Cerebellum (tissue), 4 donors: ENCODE measurements at places on chromosomes 6 and 20.

- DNase-seq = no peak
These were observed 12.8 kb upstream of the TPD52L1 start for GRCh38 chr6:125140808-125141207.

DNA sequence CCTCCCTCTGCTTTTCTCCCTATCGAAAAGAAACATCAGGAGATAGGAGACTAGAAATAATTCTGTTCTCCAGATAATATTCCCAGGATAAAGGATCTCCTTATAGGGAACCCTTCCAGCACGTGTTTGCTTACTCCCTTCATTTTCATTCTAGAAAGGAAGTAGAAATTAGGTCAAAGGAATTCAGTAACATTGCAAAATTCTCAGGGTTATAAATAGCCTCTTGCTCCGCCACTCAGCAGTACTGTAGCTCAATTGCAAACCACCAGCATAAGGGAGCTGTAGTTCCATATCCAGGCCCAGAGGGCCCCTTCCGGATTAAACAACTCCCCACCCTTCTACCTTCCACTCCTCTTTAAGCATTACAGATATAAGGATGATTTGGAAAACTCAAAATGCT, 6.2 kb downstream of the ELMO2 start:
- peak; percentile 57 for DNase-seq

GRCh38 chr6:2688401-2689064, 62.2 kb downstream of the MYLK4 start:
- no peak for DNase-seq

DNA sequence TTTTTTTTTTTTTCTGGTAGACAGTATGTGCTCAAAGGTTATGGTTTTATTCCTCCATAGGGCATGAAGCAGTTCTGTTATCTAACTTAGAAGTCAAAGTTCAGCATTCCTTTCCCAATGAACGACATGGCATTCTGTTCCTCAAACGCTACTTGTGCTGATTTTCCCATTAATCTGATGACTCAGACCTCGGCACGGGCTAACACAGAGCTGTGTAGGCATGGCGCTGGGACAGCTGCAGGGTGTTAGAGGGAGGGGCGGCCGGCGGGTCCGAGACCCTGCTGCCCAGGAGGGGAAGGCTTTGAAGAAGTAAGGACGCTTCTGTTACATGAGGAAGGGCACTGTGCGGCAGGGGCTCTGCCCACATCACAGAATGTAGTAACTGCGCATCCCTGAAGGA, 93.6 kb upstream of the AGPAT4 start:
- no peak for DNase-seq

DNA sequence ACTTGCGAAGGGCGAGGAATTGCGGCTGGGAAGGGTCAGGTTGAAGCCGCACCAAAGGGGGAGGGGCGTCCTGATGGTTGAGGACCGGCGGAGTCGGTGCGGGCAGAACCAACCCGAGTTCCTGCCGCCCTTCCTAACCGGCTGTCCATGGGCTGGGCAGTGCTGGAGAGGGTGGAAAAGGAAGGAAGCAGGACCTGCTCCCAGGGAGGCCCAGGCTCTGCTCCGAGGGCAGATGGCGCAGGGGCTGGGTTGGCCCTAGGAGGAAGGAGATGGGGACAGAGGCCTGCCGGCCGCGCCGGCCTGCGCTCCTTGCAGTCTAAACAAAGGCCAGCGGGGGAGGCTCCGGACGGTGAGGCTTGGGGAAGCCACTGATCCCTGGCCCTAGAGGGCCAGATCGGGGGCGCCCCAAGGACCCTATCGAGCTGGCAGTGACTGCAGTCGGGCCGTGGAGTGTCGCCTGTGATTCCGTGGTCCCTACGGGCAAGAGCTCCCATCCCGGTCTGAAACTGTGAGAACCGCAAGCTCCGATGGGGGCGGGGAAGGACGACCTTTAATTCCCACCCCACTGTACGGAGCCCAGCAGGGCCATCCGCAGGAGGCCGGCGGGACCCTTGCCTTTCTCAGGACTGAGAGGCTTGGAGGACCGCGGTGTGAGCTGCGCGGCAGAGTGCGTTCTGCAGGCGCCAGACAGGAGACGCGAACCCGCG, 39.4 kb downstream of the YTHDF1 start:
- DNase-seq = peak; percentile 77

DNA sequence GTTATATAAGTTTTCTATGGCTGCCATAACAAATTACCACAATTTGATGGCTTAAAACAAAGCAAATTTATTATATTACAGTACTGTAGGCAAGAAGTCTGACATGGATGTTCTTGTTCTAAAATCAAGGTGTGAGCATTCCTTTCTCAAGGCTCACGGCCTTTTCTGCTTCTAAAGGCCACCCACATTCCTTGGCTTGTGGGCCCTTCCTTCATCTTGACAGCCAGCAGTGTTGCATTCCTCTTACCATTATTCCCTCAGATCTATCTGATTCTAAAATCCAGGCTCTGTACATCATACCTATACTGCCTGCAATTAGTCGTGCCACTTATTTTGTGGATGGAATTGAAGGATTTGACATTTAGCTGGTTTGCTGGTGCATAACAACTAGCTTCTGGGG, 3.6 kb downstream of the CNBD2 start:
- DNase-seq = no peak

DNA sequence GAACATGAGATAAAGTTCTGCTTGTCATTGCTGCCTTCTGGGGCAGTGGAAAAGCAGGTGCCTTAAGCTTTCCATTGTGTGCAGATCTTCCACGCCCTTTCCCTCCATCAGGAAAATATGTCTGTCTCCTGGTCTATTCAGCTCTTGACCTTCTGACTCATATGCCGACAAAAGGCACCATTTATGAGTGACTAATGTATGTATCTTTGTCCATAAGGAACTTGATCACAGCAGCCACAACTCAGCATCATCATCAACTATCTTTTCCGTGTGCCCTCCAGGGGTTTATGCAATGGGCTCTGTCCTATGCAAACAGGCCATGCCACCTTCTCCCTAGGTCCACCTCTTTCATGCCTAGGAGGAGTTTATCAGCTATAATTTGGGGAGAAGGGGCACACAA, 102.7 kb upstream of the QKI start:
- no peak for DNase-seq

DNA sequence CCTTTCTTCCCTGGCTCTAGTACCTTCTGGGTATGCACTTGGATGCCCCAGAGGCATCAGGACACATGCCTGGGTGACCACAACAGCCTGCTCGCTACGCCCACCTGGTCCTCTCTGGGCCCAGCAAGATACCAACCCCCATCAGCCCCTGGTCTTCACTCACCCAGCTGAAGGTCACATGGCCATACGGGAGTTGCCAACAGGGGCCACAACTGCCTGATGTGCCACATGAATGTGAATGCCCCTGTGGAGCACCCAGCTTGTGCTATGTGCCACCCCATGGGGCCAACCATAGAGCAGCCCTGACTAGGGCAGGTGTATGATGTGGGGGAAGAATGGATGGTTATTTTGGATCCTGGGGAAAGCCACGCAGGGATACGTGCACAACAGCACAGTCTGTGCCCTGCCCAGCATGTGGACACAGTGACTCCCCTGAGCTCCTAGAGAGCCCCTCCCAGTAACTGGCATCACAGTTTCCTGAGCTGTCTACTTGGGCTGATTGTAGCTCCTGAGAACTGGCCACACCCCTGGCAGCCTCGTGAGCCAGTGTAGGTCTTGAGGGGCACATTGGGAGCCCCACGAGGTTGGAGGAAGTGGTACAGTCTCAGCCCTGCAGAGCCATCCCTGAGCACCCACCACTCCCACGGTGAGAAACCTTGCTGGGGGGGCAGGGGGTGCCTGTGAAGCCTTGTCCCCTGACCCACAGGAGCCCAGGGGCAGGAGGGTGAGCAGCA, 10.5 kb upstream of the PCMTD2 start:
- no peak for DNase-seq

DNA sequence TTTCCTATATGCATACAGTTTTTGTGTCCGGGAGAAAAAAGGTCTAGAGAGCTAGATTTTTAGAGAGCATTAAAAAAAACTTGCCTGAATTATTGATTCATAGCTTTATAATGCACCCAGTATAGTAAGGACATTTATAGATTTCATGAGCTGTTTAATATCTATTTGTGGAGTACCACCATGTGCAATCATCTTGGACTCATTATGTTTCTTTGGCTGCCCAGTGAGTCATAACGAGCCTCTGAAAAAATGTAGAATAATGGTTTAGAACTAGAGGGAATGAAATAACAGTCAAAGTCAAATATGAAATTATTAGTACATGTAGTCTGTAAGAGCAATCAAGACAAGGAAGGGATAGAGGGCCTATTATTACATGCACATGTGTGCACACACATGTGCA, 350.0 kb downstream of the CD83 start:
- DNase-seq = no peak

DNA sequence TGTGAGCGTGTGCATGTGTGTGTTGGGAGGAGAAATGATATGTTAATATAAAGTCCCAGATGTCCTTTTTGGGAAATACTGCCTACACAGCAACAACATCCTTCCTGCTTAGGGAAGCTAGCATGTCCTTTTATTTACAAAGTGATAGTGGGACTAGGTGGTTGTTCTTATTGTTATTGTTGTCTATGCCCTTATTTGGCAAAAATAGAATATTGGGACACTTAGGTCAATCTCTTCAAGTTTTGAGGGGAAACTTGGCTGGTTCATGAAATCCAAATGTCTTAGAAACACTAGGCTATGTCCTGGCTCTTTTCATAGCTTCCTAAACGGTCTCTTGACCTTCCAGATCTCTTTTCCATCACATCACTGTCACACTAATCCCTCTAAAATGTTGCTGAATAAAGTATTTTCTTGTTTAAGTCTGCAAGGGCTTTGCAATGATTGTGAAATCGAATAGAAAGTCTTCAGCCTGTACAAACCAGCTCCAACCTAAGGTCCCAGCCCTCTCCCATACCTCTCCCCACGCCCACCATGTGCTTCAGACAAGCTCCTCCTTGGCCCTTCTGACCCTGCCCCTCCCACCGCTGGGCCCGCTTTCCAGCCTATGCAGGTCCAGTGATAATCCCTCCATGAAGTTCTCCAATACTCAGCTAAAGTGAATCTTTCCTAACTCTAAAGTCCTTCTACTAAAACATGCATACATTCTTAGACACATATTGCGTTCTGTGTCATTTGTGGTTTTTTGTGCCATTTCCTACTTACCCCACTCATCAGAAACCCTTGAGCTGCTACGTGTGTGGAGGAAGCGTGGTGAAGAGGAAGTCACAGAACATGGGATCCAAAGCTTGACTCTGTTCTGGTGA, 205.1 kb downstream of the LY86 start:
- no peak for DNase-seq

GRCh38 chr6:105780146-105780860, 305.8 kb upstream of the PRDM1 start:
- no peak for DNase-seq

DNA sequence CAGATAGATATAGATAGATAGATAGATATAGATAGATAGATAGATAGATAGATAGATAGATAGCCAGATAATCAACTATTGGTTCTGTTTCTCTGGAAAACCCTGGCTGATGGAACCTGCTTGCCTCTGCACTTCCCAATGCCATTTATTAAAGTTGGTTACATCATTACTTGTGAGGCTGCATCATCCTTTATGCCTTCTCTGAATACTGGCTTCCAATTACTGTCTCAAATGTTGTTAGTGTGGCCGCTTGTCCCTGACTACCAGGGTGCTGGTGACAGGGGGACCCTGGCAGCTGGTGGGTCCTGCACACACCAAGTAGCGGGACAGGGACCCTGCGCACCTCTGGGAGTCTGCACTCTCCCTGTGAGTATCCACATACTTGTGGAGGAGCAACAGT, 3.9 kb upstream of the SLPI start:
- no peak for DNase-seq

DNA sequence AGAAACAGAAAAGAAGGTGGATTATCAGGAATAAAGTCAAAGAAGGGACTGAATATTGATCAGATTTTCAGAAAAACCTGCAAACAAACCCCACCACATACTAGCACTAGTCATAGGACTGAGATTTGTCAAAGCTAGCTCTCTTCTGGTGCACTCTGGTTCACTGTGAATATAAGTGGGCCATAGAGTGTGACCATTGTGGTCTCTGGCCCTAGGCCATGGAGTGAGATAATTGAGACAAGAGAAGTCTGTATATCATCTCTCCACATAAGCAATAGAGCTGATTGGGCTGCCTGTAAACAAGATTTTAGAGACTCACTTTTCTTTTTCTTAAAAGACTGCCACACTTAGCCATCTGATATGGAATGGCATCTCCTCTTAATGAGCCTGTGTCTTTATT, 247.2 kb downstream of the LAMA2 start:
- DNase-seq = no peak

DNA sequence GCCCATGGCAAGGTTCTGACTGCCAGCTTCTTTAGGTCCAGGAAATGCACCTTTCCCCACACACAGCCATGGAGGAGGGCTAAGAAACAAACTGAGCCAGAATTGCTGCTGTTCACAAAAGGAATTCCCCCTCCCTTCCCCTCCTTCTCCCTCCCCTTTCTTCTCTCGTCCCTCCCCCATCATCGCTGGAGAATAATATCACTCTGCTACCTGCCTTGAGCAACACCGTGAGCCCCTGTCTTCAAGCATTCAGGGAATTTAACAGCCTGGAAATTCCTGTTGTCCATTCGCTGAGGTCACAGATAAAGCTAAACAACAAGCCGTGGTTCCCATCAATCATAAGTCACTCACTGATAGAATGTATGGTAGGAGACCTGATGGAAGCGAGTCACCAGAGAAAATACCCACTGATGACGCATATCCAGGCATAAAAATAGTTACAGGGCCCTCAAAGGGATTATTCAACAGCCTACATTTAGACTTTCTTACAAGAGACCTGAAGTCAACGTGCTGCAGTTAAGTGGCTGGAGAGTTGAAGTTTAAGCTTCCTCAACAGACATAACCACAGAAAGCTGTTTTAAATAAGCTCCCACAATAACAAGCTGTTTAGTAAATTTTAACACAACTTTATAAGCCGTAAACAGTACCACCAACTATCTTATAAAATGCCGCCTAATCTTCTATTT, 59.7 kb downstream of the HIVEP2 start:
- peak; percentile 60 for DNase-seq

DNA sequence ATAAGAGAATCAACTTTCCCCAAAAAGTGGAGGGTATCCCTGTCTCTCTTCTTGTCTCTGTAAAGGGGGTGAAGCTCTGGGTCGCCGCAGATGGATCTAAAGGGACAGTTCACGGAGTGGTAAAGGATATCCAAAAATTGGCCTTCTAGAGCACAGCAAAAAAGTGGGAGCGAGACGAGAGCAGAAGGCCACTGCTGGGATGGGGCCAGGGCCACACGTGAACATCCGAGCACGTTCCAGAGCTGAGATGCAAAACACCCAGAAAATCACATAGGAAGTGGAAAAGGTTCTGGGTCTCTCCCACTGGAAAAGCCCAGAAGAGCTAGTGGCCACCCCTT, 837 bp downstream of the TRAM2 start:
- peak; percentile 16 for DNase-seq

GRCh38 chr20:38825901-38826625, 20.6 kb downstream of the PPP1R16B start:
- no peak for DNase-seq

GRCh38 chr6:35190306-35190705, 23.4 kb upstream of the SCUBE3 start:
- no peak for DNase-seq

- DNase-seq = no peak
These were observed 38.5 kb downstream of the RIPOR3 start for GRCh38 chr20:50652702-50653294.
